ENCODE measurements at places on chromosomes 1 and 21.

- DNase-seq = no peak
Observed at GRCh38 chr1:54338464-54338863, 67.7 kb downstream of the SSBP3 start.

GRCh38 chr1:183191833-183192232 is 5.8 kb downstream of the LAMC2 start:
- peak; percentile 88 for DNase-seq

DNA sequence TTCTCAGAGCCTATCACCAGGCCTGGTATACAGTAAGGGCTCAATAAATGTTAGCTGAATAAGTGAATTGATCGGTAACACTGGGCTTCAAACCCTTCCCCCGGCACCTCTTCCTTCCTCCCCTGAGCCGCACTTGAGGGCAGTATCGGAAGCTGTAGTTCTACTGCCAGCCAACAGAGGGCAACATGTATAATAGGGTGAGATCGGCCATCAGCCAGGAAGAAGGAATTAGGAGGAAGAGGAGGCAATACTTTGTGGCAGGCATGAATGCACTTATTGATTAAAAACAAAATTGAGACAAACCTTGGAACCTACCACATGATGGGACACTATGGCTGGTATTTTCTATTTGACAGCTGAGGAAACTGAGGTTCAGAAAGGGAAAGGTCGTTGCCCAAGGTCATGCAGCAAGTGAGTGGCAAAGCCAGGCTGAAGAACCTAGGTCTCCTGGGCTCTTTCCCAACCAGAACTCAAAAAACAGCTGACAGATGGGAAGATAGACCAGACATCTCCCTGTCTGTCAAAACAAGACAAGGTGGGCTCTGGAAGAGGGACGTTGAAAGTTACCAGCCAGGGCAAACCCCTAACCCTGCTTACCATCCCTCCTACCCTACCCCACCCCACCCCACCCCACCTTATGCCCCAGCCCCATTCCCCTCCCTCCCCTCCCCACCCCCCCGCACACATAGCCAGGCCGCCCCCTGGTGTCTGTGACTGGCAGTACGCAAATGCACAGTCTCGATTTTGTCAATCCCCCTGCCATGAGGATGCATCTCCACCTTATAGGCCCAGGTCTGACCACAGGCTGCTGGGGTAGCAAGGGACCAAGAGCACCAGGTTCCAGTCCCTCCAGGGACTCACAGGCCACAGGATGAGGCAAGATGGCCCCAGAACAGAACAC is 107.3 kb upstream of the RUNX3 start:
- no peak for DNase-seq

GRCh38 chr1:231971397-231972110 is 345.0 kb downstream of the DISC1 start:
- DNase-seq = peak; percentile 36

DNA sequence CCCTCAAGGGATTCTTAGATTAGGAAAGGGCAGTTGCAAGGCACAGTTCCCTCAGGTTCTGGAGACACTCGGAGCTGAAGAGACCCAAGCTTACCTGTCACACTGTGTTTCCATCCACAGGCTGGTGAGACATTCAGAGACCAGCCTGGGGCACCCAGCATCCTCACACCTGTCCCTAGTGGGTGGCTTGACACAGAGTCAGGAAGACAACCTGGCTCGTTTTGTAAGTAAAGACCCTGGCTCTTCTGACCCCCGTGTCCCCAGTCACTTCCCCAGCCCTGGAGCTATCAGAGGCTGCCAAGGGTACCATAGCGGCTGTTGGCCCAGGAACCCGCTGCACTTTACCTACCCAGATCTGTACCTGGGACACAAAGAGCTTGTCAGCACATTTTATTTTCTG is 409.8 kb downstream of the MATN1 start:
- no peak for DNase-seq

DNA sequence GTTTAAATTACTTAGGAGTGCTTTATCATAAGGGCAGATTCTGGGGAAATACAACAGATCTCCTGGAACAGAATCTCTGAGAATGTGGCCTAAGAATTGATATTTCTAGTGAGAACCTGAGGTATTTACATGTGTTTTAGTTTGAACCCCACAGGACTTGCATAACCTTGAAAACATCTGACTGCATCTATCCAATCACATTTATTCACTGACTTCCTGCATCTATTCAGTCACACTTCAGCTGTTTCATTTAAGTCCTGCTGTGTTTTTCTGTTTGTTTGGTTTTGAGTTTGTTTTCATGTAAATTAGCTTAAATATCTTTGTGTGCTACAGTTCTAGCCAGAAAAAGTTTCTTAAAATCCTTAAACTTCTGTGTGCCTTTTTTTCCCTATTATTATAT is 1260.7 kb downstream of the PLA2G4A start:
- no peak for DNase-seq

DNA sequence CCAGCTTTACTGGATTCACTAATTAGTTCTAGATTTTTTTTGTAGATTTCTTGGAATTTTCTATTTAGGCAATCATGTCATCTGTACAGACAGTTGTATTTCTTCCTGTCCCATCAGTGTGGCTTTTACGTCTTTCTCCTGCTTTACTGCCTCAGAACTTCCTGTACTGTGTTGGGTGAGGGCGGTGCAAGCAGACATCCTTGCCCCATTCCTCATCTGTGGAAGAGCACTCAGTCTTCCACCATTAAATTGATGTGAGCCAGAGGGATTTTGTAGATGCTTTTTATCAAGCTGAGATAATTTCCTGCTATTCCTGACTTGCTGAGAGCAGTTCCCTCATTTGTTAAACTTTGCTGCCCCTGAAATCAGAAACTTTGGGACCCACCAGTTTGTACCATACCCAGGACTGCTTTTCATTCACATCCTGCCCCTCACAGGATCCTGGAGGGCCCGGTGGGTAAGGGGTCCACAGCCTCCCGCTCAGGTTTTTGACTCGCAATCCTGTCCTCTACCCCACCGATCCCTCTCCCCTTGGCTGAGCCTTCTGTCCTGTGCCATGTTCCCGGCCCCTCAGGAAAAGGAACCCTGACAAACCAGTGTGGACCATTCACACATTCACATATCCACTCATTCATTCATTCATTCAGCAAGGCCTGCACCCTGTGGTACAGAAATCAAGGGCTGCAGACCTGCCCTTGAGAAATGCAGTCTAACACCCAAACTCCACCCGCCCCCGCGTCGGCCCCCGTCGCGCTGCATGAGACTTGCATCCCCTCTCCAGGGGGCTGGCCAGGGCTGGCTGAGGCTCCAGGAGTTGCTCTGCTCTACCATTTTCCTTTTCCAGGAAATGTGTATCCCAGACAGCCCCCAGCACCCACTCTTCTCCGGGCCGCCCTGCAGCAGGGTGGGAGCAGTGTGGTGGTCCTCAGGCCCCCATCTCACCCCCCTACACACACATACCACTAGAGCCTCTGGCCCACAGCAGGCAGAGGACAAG is 246.5 kb upstream of the VAMP3 start:
- DNase-seq = no peak

DNA sequence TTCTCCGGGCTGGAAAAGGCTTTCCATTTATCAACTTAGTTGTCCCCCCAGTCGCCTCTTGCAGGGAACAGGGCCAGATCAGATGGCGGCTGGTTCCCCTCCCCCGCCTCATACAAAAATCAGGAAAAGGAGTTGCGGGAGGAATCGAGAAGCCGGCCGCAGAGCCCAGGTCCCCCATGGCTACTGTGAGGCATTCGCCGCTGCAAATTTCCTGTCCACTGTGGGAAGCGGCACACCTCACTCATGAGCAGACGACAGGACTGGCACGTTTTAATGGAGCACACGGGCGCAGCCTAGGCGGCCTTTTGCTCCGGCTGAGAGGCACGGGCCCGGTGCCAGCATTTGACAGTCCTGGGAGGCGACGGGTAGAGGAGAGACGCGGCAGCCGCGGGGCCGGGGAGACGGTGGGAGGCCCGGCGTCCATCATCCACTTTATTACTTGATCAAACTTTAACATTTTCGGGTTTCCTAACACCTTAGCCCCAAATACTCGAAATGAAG is 1.1 kb downstream of the GNG4 start:
- no peak for DNase-seq

DNA sequence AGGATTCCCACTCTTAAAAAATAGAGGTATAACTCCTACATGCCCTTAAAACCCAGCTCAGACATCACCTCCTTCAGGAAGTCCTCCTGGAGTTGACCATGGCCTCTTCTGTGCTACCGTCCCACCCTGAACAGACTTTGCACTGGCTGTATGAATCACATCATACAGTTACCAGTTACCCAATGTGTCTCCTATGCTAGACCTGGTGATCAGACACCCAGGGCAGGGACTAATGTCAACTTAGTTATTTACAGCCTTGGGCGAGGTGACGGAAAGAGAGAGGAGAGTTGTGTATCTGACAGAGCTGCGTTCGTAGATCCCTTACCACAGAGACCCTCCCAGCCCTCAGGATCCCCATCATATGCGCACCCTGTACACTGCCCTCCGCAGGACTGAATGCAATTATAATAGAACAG is 72.7 kb downstream of the SLC66A1 start:
- no peak for DNase-seq

- DNase-seq = no peak
Observed at GRCh38 chr1:181390410-181391077, 92.8 kb upstream of the CACNA1E start.

- no peak for DNase-seq
Observed at GRCh38 chr1:228691926-228692325, 43.4 kb upstream of the RHOU start.

GRCh38 chr1:15251857-15252835 is 5.1 kb downstream of the FHAD1 start:
- DNase-seq = no peak

DNA sequence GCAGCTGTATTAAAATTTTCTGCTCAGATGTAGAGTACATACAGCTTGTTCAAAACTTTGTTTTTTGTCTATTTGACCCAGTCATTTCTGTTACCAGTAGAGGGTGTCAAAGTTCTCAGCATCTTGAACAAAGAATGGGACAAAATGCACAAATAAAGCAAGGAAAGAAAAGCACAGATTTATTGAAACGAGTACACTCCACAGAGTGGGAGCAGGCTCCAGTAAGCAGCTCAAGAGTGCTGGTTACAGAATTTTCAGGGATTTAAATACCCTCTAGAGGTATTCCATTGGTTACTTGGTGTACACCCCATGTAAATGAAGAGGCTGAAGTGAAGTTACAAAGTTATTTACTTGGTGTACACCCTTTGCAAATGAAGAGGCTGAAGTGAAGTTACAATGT is 8.9 kb upstream of the PRMT6 start:
- DNase-seq = no peak

- DNase-seq = no peak
Observed at GRCh38 chr1:66982561-66983260, 57.9 kb downstream of the MIER1 start.

- DNase-seq = no peak
Observed at GRCh38 chr1:227943381-227944089, 4.2 kb downstream of the WNT9A start.

DNA sequence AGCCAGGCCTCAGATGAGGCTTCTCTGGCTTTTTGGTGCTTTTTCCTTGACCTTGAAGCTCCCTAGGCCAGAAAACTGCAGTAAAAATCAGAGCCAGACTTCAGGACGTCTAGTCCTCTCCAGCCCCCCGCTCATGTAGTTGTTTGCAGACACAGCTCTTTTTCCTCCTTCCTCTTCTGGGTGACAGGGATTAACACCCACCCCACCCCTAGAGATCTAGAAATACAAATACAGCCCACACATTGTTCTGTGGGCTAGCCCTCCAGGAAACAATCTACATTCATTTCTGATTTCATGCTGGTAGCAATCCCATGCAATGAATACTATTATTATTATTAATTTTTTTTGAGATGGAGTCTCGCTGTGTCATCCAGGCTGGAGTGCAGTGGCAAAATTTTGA is 9.9 kb upstream of the CLSTN1 start:
- DNase-seq = no peak

- DNase-seq = peak; percentile 99
Observed at GRCh38 chr1:244273845-244274619, 177.7 kb downstream of the ADSS2 start.

GRCh38 chr1:69993810-69994209 is 211.6 kb downstream of the LRRC40 start:
- no peak for DNase-seq

- no peak for DNase-seq
Observed at GRCh38 chr1:166852918-166853317, 13.6 kb downstream of the POGK start.

DNA sequence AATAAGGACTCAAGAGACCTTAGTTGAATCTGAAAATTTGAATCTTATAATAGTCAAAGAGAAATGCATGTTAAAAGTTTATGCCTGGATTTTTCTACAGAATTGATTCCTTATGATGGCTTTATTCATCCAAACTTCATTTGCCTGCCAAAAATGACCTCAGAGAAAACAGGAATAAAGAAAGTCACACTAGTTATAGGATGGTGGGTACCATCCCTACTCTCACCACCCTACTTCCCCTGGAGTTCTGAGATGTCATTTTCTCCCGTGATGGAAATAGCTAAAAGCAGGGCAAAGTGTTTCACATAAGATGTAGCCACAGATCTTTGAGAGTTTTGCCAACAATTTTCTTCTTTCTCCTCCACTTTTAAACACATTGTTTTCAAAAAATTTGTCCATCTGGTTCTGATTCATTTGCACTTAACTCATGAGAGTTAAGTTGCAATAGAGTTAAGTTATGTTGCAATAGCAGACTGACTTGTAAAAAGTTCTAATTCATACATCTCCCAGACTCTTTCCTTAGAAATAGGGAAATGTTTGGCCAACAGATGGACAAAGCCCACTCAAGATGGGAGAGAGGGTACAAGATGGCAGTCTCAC is 384.6 kb downstream of the PLPP3 start:
- no peak for DNase-seq

DNA sequence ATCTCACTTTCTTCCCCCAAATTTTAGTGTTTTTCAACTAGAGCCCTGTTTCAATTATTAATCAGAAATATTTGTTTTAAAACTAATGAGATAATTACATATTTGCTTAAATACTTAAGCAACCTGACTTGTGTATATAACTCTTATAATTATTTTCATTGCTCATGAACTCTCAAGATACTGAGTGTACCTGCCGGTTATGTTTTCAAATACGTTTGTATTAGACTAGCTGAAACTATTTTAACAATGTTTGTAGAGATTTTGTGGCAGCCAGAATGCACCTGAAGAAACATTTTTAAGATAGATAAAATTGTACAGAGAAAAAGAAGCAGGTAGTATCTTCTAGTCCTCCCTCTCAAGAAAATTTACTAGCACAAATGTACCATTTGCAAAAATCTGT is 140.6 kb upstream of the CXADR start:
- DNase-seq = no peak

GRCh38 chr1:13830170-13830569 is 130.2 kb downstream of the PRDM2 start:
- DNase-seq = no peak

- no peak for DNase-seq
Observed at GRCh38 chr21:34981791-34982190, 67.3 kb downstream of the RUNX1 start.

Measured in non-pigmented ciliary epithelial cell (primary cell).